ENCODE measurements at places on chromosomes 12 and 14. TPM values are rescaled to one million over a fixed set of nuclear protein-coding genes. Genes with fewer than 3 reads are reported as not detected.

The TBC1D30 gene
- total RNA-seq = 0.39 TPM

The AVPR1A gene
- total RNA-seq = not detected

The DIO3 gene
- total RNA-seq = not detected

The DERA gene
- 50.8 TPM for total RNA-seq

The VDR gene
- 49.6 TPM for total RNA-seq

The PZP gene
- total RNA-seq = not detected

The CAPZA3 gene
- total RNA-seq = not detected

The KRT1 gene
- 2.3 TPM for total RNA-seq

The KCNJ8 gene
- not detected for total RNA-seq

The RBP5 gene
- total RNA-seq = not detected

The TMEM253 gene
- total RNA-seq = 0.31 TPM

The ADAMTS20 gene
- not detected for total RNA-seq

The EVL gene
- total RNA-seq = 24.9 TPM

The BICD1 gene
- 5.9 TPM for total RNA-seq

The DACT1 gene
- total RNA-seq = under 0.01 TPM

Measured in hair follicular keratinocyte (primary cell).